ENCODE measurements at places on chromosomes 2 and 18. TPM values are rescaled to one million over a fixed set of nuclear protein-coding genes. Genes with fewer than 3 reads are reported as not detected.

The ABCB11 gene
- not detected for total RNA-seq

The EVX2 gene
- total RNA-seq, result not detected

The PIEZO2 gene
- total RNA-seq, result 0.15 TPM

The MBD1 gene
- 54.6 TPM for total RNA-seq

The MLPH gene
- 2.4 TPM for total RNA-seq

The RAB17 gene
- total RNA-seq, result 1.3 TPM

The HOXD8 gene
- total RNA-seq, result 15.9 TPM

The YPEL5 gene
- total RNA-seq, result 98.0 TPM

The TMEM178A gene
- total RNA-seq, result 0.46 TPM

The IL36G gene
- total RNA-seq, result not detected

The ARHGEF4 gene
- 2.6 TPM for total RNA-seq

The ANKRD30BL gene
- total RNA-seq, result not detected

The ANKRD30B gene
- not detected for total RNA-seq

The RNF152 gene
- total RNA-seq, result 2.6 TPM

The REEP1 gene
- total RNA-seq, result 16.1 TPM

The SH3RF3 gene
- 27.0 TPM for total RNA-seq

The CCDC85A gene
- 2.5 TPM for total RNA-seq

The EVA1A gene
- 2.5 TPM for total RNA-seq

The C2orf72 gene
- not detected for total RNA-seq

The AQP12B gene
- total RNA-seq, result not detected

The TMEM200C gene
- 0.08 TPM for total RNA-seq

The ZNF396 gene
- total RNA-seq, result 0.79 TPM

The DSG1 gene
- not detected for total RNA-seq

The KLHL41 gene
- 3,419 TPM for total RNA-seq

The LRRC30 gene
- 8.2 TPM for total RNA-seq

The SERPINB13 gene
- total RNA-seq, result not detected

The IL1A gene
- not detected for total RNA-seq

The NCKAP1 gene
- total RNA-seq, result 146 TPM

The STAT4 gene
- total RNA-seq, result 0.30 TPM

Measured in psoas muscle (tissue), 8 donors.